Activated naive CD8-positive, alpha-beta T cell treated with anti-CD3 and anti-CD28 coated beads, Interleukin-2, amount 10 ng/mL, durations not matched to agents 7 days and 5 days (primary cell): ENCODE measurements at places on chromosomes 3 and 15. TPM values are rescaled to one million over a fixed set of nuclear protein-coding genes. Genes with fewer than 3 reads are reported as not detected.
A peak's percentile ranks its signal among the peaks of the same experiment; 100 is the strongest.

- no peak for DNase-seq
These were observed 133.6 kb downstream of the CLSTN2 start for GRCh38 chr3:140068494-140069017.

GRCh38 chr15:73992594-73992898, 451 bp upstream of the STOML1 start:
- DNase-seq, result no peak

- DNase-seq, result no peak
These were observed 29.5 kb downstream of the ARHGAP31 start for GRCh38 chr3:119323723-119324085.

- DNase-seq, result peak; percentile 47
These were observed 1.8 kb upstream of the SKOR1 start for GRCh38 chr15:67823314-67824196.

DNA sequence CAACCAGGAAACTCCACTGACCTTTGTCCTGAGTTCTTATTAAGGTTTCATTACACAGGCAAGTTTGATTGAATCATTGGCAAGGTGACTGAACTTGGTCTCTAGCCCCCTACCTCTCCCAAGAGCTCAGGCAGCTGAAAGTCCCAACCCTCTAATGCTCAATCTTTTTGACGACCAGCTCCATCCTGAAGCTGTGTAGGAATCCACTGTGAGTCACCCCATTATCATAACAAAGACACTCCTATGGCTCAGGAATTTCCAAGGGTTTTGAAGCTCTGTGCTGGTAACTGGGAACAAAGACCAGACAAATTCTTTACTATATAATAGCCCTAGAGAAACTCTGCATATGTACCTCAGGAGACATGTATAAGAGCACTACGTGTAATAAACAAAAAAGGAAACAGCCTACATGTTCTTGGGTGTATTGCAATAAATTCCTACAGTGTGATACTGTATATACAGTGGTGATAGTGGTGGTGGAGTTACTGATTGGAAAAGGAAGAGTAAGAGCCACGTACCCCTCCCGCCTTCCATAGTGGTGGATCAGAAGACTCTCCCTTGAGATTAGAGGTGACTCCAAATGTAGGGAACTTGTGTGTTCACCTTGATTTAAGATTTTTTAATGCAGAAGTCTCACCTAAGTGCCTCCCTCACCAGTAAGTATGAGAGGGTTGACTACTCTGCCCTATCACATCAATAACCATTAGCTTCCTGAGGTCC, 116.6 kb downstream of the ST8SIA2 start:
- no peak for DNase-seq

DNA sequence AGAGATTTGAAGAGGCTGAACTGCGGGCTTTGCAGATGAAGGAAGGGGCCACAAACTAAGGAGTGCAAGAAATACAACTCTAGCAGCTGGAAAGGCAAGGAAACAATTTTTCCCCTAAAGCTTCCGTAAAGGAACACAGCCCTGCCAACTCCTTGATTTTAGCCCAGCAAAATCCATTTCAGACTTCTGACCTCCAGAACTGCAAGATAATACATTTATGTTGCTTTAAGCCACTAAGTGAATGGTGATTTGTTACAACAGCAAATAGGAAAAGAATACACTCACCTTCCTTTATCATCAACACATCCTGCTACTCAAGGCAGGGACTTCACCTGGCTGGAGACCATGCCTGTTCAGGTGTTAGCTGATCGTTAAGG, 119.3 kb upstream of the NR2E3 start:
- no peak for DNase-seq

- no peak for DNase-seq
These were observed 57.6 kb downstream of the PDCD6IP start for GRCh38 chr3:33855884-33856546.

DNA sequence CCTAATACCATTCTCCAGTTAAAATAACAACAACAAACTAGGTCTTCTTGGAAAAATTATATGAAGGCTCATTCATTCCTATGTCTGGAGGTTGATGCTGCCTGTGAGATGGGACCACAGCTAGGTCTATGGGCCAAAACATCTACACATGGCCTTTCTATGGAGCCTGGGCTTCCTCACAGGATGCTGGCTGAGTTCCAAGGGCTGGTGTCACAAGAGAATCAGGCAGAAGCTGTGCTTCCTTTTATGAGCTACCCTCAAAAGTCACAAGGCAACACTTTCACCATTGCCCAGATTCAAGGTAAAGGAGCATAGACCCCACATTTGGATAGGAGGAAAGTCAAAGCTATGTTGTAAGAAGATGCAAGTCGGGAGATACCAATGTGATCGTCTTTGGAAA, 4.6 kb upstream of the RTP2 start:
- no peak for DNase-seq

GRCh38 chr3:22621205-22621809, 581.8 kb upstream of the UBE2E2 start:
- DNase-seq, result no peak

DNA sequence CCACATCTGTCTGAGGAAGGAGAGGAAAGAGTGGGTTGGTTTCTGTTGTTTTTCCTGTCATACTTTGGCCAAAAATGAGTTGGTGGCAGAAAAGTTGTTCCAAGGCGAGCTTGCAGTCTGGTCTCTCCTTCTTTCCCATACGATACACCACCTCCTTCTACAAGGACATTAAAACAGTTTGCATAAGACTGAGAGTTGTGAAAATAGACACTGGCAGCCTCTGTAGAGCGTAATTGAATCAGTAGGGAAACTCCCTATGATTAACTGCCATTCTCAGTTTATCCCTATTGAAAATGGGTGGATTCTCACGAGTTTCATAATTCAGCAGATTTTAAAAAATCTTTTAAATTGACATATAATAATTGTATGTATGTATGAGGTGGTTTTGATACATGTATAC, 3.7 kb upstream of the LSG1 start:
- no peak for DNase-seq

- DNase-seq, result no peak
These were observed 976.0 kb downstream of the ROBO2 start for GRCh38 chr3:78015856-78016255.

CNTN6 gene
- total RNA-seq, result not detected

EPHB1 gene
- 0.39 TPM for total RNA-seq

HESX1 gene
- not detected for total RNA-seq
